NCI-H1694 treated with DMSO at 0.1 percent for 48 hours (cell line): ENCODE measurements at places on chromosomes 2 and 18.

DNA sequence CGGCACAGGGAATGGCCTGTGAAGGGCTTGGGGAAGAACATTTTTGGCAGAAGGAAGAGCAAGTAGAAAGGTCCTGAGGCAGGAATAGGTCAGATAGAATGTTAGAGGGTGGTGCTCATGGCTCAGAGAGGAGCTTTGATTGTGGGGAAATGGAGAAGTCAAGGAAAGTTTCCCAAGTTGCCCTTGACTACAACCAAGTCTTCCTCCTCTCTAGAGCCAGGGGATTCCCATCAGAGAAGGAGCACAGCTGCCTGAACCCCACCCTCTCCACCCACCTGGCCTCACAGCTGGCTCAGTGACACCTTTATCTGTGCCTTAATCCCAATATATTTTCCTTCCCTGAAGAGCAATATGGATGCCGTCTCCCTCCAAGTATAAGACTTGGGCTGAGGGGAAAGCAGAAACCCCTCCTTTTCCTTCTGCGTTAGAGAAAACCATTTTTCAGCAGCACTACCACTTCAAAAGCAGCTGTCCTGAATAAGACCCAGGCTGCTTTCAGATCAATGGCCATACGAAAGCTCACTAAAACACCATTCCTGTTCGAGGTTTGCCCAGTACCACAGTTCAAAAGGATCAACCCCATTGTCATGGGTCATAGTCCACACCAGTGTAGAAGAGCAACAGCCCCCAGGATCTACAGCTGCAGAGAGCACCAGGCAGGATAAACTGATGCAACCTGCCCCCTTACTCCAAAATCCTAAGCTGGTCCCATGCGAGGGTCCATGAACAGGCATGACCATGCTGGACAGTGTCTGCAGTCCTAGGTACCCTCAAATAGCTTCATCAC, 199.6 kb downstream of the AFF3 start:
- no peak for DNase-seq

- DNase-seq, result no peak
These were observed 5.8 kb upstream of the CCDC88A start for GRCh38 chr2:55425431-55425831.

DNA sequence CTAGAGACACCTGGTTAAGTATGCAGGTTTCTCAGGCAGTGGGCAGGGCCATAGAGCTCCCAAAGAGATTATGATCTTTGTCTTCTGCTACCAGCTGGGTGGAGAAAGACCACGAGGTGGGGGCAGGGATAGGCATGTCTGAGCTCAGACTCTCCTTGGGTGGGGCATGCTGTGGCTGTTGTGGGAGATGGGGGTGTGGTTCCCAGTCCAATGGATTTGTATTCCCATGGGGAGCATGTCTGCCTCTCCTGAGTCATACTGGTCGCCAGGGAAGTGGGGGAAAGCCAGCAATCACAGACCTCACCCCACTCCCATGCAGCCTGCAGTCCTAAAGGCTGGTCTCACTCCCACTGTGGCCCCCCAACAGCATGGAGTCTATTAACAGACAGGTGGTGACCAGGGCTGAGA, 31.4 kb upstream of the RHOB start:
- DNase-seq, result no peak

DNA sequence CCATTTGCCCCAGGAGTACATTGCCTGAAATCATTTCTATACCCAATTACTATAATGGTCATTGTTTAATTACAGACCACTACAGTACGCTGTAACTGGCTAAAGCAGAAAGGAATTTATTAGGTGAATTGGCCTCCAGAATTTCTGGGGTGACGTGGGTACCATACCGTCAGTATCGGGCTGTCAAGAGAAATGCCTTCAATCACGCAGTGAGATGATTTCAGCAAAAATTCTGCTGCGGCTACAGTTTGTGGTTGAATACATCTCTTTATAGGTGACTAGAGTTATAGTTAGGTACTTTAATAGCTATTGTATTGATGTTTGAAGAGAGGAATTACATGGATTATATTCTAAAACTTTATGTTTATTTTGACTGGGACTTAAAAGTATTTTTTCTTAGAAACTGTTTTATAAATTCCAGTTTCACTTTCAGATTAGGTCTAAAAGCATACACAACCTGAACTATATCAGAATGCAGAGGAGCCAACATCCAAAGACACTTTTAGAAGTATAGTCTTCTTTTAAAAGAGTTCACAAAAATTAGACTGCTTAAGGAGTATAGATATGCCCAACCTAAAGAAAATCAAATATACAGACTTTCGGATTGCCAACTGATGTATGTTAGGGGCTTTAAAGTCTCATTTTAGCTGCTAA, 128.4 kb downstream of the TTC27 start:
- no peak for DNase-seq

DNA sequence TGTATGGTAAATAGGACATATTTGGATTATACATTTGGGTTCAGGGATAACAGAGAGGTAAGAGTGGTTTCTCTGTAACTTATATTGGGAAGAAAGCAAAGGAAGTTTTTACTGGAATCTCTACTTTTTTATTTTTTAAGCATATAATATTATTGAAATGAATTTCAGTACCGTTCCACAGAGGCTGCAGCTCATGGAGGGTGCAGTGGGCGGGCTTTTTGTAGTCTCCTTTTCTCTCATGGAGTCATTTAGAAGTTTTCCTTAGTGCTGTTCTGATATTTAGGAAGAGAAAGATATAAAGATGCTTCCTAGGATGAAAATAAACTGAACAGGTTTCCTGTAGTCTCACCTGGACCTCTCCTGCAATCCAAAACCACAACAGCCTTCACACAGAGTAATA, 1153.3 kb upstream of the TMEFF2 start:
- DNase-seq, result no peak

- peak; percentile 3 for DNase-seq
These were observed 157.8 kb downstream of the SMAD2 start for GRCh38 chr18:47772374-47773248.

GRCh38 chr2:34161549-34161948, 562.5 kb upstream of the FAM98A start:
- DNase-seq, result no peak

DNA sequence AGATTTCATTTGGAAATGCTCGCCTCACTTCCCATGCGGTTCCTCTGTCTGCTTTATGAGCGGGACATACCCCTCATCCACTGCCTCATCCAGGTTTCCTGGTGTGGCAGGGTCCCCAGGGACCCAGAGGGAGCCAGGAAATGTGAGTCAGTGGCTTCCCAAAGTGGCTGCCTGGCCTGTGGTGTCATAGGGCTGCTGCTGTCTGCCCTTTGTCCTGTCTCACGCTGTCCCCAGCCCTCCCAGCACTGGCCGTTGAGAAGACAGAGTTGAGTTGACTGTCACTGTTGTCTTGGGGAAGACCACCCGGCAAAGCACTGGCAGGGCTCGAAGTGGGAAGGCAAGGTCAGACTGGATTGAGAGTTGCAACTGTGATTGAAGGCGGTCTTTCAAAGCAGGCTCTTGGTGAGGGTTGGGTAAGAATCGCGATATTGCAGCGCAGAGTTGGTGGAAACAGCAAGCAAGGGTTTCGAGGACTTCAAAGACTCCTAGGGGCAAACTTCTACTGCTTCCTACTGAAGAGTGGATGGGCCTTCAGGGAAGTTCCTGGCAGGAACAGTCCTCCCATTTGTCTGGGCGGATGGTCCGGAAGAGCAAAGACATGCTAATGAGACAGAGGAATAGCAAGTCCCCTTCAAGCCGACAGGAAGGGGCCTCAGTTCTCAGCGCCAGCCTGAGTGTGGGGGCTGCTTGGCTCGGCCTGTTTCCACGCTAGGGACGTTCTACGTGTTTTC, 33.9 kb downstream of the RAB31 start:
- no peak for DNase-seq

DNA sequence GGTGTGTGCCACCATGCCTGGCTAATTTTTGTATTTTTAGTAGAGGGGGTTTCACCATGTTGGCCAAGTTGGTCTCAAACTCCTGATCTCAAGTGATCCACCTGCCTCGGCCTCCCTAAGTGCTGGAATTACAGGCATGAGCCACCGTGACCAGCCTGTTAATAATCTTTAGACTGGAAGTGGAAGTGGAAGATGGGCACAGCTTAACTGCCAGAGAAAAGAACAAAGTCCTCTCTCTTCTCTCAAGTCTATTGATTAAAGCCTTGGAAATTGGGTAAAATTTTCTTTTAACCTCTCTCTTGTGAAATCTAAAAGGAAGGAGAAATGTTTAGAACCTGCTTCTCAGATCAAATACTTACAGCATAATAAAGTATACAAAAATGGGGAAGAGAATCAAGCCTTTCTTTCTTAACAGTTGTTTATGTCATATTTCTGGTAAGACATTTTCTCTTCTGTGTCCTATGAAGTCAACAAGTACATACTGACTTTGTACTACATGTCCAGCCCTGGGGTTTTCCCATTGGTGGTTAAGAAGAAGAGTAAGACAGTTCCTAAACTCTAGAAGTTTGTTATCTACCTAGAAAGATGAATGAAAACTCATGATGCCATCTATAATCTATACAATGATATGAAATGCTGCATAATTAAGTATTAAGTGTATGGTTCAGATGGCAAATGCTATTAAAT, 4.6 kb downstream of the TMEM169 start:
- DNase-seq, result no peak

DNA sequence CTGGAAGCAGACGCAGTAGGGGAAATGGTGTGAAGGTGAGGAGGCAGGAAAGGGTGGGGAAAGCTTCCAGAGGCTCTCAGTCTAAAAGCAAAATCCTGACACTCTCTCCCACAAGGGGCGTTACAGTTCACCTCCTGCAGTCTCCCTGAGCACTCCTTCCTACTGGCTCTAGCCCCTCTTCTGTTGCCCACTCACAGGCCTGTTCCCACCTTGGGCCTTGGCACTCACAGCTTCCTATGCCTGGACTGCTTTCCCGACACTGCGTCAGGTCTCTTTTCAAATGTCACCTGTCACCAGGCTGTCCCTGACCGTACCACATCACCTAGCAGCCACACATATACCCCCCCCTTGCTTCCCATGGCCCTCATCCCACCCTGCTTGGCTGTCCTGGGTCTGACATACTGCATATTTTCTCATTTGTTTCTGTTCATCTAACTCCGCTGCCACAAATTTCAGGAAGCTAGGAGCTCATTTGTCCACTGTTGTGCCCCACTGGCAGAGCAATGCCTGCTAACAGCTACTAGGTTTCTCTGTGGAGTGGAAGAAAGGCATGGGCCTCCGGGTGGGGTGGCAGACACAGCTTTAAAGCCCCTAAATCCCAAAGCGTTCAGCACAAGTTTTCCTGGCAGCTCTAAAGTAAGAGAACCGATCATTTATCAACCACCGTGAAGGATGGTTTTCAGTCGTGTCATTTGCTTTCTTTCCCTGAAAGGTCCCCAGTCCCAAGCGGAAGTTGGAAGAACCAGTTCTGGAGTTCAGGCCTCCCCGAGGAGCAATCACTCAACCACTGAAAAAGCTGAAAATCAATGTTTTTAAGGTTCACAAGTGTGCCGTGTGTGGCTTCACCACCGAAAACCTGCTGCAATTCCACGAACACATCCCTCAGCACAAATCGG, 118.8 kb downstream of the ZNF532 start:
- no peak for DNase-seq

GRCh38 chr2:219279916-219280516, 850 bp downstream of the DNAJB2 start:
- DNase-seq, result no peak

GRCh38 chr2:109347626-109348025, 218.6 kb downstream of the SH3RF3 start:
- DNase-seq, result no peak

DNA sequence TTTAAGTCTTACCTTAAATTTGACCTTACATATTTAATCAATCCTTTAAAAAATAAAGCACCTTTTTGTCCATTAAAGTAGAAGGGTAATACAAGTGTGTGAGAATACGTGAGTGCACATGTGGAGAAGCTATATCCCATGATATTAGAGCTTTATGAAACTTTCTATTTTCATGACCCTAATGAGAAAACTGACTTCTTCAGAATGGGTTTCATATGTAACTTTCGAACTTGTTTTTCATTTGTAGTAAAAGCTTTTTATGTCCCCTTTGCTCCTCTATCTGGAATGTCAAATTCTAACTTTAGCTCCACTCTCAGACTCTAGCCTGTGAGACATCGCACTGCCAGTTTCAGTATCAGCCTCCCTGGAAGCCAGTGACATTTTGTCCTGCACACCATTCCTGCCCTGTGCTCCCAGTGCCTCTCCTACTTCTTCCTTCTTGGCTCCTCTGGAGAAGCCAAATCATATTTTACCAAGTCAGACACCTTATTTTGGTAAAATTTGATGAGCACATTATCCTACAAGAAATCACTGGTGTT, 42.0 kb downstream of the MAPRE2 start:
- DNase-seq, result no peak

DNA sequence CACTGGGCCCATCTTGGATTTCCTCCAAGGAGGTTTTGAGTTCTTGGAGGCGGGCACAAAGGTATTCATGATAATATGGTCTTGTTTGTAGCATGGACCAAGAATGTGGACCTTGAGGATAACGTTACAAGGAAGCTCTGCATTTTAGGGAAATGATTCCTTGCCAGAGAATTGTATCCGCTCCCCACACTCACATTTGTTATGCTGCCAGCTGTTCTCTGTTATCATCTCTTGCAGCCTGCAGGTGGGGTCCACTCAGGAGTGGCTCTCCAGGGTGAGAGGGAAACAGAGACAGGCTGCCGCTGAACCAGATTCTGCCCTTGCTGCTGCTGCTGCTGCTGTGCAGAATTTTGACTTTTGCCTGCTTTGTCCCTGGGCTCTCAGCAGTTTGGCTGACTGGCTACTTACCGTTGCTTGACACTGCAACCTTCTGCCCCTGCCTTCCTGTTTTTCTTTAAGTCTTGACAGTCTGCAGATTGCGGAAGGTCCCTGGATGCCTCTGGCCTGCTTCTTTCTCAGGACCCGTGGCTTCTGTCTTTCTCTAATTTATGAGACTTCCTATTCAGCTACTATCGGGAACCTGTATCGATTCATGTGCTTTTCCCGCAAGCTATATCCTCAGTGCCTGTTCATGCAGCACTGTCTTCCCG, 122.3 kb upstream of the DOCK10 start:
- no peak for DNase-seq

GRCh38 chr2:18975506-18976167, 382.8 kb downstream of the OSR1 start:
- no peak for DNase-seq

DNA sequence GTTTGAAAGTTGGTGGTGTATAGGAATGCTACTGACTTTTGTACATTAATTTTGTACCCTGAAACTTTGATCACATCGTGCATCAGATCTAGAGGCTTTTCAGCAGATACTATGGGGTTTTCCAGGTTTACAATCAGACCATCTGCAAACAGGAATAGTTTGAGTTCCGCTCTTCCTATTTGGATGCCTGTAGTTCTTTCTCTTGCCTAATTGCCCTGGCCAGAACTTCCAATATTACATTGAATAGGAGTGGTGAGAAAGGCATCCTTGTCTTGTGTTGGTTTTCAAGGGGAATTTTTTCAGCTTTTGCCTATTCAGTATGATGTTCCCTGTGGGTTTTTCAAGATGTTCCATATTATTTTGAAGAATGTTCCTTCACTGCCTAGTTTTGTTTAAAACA, 633.5 kb downstream of the KCNJ3 start:
- DNase-seq, result no peak
